ENCODE measurements at places on chromosomes 7 and 10.
A peak's percentile ranks its signal among the peaks of the same experiment; 100 is the strongest.

GRCh38 chr10:31723106-31723750 lies 205.4 kb downstream of the ARHGAP12 start:
- no peak for DNase-seq

DNA sequence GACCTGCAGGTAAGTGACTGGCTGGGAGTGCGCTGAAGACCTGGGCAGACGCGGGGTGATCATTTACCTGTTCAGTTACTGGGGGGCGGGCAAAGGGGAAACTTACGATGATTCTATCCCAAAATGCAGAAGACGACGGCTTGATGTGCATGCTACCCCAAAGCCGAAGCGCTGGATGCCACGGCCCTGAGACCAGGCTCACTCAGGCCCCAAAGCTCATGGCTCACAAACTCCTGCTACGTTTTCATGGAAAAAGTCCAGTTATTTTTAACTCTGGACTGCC lies 200.6 kb downstream of the DIP2C start:
- DNase-seq, result no peak

DNA sequence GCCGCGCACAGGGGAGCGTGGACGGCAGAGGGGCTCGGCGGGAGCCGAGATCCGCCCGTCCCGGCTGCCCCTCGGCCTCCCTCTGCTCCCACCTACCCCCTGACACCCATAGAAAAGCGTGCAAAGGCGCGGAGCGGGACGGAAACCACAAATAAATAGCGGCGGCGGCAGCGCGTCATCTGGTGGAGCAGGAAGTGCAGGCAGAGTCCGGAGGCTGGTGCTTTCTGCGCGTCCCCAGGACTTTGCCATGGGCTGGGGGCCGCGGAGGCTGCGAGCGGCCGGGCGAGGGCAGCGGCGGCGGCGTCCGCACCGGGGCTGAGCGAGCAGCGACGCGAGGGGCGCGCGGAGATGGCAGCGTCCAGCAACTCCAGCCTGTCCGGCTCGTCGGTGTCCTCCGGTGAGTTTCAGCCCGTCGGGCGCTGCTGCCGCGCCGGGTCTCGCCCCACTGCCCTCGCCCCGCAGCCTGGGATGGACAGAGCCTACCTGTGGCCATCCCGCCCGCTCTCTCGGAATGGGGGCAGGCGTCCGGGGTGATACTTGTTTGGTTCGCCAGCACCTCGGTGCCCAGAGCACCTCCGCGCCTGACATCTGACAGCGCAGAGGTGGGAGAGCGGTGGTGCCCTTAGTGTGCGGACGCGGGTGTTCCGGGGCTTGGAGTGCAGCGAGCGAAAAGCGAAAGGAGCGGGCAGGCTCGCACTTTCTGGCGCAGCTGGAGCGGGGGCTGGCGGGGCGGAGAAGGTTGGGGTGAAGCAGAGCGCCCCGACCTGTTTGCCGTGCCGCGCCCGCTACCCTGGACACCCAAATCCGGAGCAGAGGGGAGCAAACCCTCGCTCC lies at the start of gene CHN2:
Gene CHN2 (plus strand): TSS at position 182 of the 834 bp plus-strand sequence.
- DNase-seq, result peak; percentile 46

DNA sequence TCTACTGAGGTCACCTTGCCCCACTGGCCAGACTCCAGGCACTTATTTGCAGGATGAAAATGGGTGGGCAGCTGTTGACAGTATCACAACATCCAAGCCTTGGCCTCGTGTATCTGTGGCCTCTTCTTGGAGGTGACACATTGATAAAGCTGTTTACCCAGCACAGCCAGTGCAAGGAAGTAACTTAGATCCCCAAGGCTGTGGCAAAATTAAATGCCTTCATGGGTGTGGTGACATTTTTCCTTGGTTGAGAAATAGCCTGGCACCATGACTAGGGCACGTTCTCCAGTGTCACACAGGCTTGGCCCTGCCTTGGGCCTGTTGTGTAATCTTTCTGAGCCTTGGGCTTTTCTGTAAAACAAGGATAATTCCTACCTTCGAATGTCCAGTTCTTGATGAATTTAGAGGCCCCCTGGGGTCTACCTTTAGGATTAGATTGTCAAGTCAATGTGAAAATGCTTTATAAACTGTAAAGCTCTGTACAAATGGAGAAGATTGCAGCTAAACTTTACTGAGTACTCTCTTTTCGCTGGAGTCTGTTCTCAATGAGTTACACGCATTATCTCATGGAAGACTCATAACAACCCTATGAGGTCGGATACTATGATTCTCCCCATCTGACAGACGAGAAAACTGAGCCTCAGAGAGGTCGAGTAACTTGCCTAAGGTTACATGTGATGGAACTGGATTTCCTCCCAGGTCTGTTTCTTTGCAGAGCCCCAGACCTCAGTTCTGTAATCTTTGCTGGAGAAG lies 46.7 kb upstream of the LOXL4 start:
- no peak for DNase-seq

DNA sequence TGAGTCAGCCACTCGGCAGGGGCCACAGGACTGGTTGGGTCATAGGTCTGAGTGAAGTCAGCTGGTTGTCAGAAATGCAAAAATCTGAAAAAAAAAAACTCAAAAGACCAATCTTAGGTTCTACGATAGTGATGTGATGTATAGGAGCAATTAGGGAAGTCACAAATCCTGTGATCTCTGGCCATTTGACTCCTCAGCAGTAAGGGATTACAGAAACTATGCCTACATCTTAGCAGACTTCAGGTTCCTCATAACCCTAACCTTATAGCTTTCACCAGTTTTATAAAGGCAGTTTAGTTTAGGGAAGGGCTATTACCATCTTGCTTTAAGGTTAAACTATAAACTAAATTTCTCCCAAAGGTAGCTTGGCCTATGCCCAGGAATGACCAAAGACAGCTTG lies 163.1 kb upstream of the HGF start:
- DNase-seq, result no peak

- DNase-seq, result peak; percentile 81
Measured at GRCh38 chr10:101062232-101063049, 652 bp downstream of the KAZALD1 start.

GRCh38 chr7:75993689-75994387 lies 557 bp downstream of the TMEM120A start:
- peak; percentile 79 for DNase-seq

GRCh38 chr10:11810313-11810766 lies 12.8 kb upstream of the PROSER2 start:
- DNase-seq, result no peak

DNA sequence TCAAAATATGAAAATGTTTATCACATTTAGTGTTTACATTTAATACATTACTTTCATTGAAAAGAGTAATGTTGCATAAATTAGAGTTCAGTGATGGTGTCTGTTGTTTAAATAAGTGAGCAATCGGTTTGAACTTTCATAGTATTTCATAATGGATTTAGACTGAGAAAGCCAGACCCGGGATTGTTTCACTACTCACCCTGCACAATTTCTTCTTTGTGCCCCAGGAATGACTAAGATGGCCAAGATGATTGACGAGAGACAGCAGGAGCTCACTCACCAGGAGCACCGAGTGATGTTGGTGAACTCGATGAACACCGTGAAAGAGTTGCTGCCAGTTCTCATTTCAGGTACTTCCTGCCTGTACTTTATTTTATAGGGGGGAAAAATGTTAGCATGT lies 74.6 kb downstream of the VCL start:
- DNase-seq, result no peak

DNA sequence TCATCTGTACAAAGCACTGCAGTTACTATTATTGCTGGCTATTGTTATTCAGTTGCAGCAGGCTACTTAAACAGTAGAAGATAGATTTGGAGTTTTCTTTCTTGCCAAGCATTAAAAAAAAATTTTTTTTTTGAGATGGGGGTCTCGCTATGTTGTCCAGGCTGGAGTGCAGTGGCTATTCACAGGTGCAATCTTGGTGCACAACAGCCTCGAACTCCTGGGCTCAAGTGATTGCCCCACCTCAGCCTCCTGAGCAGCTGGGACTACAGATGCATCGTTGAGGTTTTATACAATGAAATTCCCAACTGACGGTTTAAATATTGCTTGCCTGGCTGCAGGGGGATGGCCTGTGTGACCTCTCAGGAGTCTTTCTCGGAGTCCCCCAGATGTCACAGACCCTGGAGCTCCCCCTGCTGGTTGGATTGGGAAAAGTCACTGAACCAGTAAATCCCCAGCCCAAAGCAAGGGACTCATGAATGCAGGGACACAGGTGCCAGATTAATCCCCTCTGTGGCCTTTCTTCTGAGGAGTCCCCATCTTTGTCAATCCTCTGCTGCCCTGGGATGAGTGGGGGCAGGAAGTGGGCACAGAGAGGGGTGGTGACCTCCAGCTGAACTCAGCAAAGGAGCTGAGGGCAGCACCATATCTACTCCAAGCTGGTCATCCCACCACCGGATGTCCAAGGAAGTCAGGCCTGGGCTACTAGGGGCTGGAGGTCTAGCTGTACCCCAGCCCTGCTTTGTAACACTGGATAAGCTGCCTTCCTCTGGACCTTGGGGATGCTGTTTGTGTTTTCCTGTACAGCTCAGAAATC lies 149.6 kb downstream of the C10orf105 start:
- DNase-seq, result peak; percentile 73
